ENCODE measurements at places on chromosomes 6 and 20.

- DNase-seq = no peak
Measured at GRCh38 chr20:61041481-61041880, 210.6 kb upstream of the CDH4 start.

DNA sequence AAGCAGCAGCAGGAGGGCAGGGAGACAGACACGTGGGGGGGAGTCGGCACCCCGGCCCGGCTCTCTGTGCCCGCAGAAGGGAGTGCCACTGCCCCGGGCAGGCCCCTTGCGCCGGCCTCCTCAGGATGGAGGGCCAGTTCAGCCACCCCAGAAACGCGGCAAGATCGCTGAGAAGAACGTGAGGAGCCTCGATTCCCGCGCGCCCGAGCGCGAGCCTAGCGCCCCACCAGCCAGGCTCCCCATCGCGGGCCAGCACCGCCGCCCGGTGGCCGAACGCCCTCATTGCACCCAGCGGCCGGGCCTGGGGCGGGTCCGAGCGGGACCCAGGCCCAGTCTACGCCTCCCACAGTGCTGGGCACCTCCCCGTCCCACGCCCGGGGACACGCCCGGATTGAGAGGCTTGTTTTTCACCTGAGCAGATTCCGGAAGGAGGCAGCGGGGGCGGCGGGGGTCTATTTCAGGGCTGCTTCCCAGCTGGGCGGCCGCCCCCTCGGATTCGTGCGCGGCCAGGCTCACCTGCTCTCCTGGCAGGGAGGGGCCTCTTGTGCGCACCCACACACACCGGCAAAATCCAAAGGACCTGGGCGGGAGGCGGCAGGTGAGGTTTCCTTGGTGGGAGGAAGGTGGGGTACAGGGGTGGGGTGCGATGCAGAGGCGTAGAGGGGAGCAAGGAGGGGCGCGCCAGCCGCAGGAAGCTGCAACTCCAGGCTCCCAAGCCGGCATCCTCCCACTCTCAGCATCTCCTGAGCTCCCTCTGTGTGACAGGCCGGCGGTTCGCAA, 9.0 kb upstream of the GRM4 start:
- peak; percentile 90 for DNase-seq

DNA sequence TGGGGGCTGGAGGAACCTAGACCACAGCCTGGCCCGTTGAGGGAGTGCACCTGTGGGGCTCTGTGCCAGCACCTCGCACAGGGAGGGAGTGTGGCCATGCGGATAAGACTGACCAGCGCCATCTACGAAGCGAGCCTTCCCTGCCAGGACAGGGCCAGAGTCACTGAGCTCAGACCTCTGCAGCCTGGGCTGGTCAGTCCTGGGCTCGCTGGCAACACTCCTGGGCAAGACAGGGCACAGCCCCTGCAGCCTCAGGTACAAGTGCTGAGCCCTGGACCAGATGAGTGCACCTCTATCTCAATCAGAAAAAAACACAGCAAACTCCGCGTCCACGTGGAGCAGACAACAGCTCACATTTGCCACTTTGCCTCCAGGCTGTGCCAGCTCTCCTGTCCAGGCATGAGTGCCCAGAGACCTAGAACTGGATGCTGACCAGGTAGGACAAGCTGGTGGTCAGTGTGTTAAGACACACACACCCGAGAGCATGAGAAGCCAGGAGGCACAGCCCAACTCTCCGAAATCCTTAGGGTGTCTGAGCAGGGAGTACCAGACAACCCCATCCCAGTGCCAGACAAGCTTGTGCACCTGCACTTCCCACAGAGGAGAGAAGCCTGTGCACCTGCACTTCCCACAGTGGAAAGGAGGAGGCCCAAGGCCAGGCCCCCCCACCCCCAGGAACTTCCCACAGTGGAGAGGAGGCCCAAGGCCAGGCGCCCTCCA, 4.9 kb downstream of the ARFRP1 start:
- DNase-seq = peak; percentile 6

DNA sequence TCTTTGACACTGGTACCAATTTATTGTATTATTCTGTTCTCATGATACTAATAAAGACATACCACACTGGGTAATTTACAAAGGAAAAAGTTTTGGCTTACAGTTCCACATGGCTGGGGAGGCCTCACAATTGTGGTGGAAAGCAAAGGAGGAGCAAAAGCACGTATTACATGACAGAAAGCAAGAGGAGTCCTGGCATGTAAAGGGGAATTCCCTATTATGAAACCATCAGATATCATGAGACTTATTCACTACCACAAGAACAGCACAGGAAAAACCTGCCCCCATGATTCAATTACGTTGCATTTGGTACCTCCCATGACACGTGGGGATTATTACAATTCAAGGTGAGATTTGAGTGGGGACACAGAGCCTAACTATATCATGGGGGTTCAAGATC, 43.4 kb downstream of the SLC22A2 start:
- DNase-seq = no peak

GRCh38 chr20:41314386-41314785, 3.1 kb downstream of the ZHX3 start:
- DNase-seq = no peak

Data from frontal cortex (tissue), 4 donors.